ENCODE measurements at places on chromosomes 5 and 9. TPM values are rescaled to one million over a fixed set of nuclear protein-coding genes. Genes with fewer than 3 reads are reported as not detected.

DNA sequence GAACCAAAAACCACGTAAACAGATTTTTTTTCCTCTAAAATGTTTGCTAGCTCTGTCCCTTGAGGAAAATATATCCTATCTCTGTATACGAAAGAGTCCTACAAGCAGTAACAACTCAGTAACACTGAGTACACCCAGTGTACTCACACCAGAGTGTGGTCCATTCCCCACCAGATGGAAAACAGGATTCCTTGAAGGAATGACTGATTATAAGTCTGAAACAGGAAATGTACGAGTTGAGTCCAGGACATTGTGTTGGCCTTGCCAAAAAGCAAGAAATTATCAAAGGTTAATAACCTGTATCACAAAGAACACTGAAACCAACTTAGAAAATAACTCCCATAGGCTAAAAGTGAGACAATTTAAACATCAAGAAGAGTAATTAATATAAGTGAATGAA lies 20.4 kb downstream of the GOLPH3 start:
- DNase-seq: no peak

DNA sequence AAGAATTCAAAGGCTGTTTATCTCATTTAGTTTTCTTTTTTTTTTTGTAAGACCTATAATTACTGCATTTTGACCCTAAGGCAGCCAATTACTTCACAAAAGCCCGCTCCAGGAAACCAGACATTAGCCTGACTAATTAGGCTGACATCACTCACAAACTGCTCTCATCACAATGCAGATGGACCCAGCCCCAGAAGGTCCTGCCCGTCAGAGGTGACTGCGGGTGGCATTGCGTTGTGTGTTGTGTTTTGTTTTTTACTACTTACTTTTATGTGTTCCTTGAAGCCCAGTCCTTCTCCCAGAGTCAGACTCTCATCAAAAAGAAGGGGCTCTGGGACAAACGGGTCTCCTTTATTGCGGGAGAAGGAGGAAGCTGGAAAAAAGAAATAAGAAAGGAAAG lies 172.2 kb downstream of the HSD17B3 start:
- DNase-seq: no peak

DNA sequence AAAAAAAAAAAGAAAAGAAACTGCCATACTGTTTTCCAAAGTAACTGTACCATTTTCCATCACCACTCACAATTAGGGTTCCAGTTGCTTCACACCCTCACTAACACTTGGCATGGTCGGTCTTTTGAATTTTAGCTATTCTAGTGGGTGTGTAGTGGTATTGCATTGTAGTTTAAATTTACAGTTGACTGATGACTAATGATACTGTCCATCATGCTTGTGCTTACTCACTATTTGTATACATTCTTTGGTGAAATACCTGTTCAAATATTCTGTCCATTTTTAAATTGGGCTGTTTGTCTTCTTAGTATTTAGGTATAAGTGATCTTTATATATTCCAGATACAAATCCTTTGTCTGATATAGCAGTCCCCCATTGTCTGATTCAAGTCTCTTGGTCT lies 36.2 kb upstream of the ZNF169 start:
- DNase-seq: no peak

DNA sequence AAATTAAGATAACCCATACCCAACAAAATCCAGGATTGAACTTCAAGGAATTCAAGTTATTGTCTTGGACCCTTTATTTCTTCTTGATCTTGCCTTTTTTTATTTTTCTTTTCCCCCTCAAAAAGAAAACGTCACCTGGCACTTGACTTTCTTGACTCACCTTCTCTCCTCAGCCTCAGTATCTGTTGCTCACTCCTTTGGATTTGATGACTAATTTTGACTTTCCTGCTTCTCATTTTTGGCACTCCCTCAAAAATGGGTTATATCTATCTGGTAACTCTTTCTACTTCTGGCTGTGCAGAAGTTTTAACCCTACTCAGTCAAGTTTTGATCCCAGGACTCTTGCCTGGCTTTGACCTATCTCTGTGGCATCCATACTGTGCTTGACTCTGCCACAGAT lies 66.6 kb upstream of the SPATA31D4 start:
- DNase-seq: no peak

DNA sequence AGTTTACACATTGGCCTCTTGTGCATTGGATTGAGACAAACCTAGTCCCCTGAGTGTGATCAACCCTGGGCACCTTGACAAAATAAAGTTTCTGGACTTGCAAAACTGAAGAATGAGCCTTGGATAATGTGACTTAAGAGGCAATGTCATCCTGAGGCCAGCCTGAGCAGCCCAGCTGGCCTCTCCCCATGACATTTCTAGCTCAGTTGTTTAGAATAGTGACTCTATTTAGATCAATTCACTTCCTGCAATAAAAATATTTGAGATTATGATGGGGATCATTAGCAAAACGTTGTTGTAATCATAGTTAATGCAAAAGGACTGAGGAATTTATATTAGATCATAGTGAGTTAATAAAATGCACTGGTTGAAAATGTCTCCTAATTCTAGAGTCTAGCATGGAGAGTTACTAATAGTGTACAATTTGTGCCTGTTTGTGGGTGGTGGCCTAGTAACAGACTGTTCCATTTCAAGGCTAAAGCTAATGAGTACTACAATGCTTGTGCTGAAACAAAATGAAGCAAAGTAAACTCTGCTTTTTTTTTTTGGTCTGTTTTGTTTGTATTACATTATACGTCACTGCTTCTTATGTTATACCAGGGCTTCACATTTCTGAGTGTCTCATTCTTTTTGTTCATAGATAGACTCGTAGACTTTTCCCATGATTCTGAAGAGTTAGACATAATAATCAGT lies 10.9 kb upstream of the RHOBTB3 start:
- DNase-seq: no peak

GRCh38 chr5:122218778-122219177 lies 89.4 kb downstream of the ZNF474 start:
- DNase-seq: no peak

GRCh38 chr9:94656200-94656599 lies 16.9 kb upstream of the FBP1 start:
- no peak for DNase-seq

DNA sequence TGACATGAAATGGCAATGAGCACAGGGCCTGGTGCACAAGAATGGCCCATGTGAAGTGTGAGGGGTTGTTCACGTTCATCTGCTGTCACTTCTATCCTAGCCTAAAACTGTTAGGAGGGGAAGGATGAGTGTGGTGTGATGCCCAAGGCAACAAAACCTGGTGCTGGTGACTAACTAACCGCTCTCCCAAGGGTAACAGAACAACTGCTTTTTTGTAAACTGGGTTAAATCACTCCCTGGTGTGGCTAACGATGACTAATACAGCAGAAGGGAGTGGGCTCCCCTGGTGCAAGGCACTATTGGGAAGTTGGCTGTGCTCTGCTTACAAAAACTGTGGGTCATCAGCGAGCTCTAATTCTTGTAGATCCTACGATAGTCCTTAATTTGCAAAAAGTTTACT lies 103.2 kb upstream of the VCAN start:
- no peak for DNase-seq

DNA sequence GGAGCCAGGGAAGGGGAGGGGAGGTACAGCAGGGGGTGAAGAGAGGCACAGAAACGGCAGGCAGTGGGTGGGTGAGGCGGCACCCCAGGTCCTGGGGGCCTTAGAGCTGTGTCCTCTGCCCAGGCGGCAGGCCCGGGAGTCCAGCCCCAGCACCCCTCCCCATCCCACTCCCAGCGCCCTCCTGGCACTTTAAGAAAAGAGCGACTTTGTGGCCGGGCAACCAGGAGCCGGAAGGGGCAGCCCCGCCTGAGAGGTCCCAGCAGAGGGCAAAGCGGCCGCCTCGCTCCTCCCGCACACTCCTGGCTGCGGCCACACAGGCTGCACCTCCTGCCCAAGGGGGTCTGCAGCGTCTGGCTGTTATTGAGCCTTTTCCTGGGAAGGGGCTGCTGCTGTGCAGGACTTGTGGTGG lies 42.6 kb downstream of the NACC2 start:
- no peak for DNase-seq

DNA sequence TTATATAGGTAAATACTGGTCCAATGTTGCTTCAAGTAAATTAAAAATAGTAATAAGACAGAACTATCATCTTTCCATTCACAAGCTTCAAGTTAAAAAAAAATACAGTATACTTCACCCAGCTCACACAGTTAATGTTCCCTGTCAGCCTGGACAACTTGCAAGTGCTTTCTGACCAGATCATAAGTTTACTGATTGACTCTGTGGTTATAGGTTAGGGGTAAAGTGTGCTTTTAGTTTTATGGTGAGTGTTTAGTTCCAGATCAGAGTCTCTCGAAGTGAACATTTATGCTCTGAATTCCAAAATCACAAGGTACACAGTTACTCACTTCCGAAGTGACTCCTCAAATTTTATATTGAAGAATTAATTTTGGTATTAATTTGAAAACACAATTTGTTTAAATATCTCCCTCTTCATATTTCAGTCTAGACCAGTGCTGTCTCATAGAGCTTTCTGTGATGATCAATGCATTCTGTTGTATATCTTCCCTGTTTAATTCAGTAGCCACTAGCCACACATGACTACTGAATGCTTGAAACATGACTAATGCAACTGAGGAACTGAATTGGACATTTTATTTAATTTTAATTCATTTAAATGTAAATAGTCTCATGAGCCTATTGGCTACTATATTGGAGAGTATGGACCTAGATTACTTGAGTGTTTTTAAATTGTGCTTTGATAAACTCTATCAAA lies 90.7 kb downstream of the MEF2C start:
- no peak for DNase-seq

DNA sequence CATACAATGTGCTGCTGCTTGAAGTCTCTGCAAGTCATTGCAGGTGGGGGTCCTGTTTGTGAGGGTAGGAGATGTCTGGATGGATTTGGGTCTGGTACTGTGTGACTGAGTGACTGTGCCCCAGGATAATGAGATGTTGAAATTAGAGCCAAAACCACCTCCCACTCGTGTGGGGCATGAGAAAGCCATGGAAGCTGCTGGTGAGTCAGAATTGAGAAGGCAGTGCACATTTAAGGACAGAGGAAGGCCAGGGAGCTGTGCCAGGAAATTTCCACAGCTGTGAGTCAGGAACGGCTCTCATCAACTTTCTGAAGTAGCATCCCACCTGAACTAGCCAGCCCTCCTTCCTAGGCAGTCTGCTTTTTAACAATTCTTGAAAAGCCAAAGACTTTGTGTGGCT lies 229.8 kb downstream of the DRD1 start:
- no peak for DNase-seq

GRCh38 chr5:68898951-68899471 lies 194.8 kb upstream of the SLC30A5 start:
- no peak for DNase-seq

- peak; percentile 84 for DNase-seq
Observed at GRCh38 chr9:94945197-94946144, 219.0 kb downstream of the AOPEP start.

DNA sequence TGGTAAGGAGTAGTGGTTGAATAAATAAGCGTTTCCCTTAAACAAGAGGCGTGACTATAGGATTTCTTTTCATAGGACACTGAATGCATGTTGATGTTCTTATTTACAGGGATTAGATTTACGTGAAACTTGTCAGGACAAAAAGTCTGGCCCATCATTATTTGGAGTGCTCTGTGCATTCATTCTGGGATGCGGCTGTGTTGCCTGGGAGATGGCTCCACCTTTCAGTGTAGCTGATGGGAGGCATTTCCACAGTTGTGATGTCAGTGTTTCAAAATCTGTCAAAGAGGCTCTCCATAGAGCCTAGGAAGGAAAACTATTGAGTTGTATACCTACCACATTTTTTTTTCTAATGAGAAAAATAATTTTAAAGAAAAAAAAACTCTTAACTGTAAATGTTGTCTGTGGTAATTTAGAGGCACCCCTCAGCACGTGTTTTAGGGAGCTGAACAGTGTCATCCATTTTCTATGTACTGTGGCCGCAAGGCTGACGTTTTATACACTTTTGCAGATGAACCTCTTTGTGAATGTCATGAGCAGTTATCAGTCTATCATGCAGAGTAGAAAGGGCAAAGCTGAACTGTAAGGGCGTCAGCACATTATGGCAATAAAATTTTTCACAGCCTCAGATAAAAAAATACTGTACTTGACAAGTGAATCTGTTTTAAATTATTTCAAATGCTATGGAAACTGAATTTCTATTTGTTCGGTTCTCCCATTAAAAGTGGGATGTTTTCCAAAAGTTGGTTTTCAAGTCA lies 202.7 kb downstream of the PBX3 start:
- DNase-seq: no peak

GRCh38 chr5:121974261-121974660 lies 12.5 kb downstream of the SRFBP1 start:
- DNase-seq: no peak

DNA sequence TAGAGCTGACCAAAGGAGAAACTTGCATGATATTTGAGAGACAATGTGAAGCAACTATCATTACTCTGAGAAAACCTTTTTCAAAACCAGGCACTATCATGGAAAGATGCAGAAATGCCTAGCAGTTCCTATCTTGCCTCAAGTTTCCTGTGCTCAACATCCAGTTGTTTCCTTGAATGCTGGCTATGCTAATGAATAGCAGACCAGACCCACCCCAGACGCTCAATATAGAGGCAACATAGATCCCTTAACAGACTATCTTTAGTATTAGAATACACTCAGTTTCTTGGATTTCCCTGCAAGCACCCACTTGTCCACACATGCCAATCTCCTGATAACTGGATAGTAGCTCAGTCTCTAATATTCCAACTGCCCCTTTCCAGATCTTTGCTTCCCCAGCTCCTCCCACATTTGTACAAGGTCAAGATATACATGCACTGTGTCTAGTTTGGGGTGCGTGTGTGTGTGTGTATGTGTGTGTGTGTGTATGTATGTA lies 93.3 kb upstream of the PCSK5 start:
- DNase-seq: no peak

DNA sequence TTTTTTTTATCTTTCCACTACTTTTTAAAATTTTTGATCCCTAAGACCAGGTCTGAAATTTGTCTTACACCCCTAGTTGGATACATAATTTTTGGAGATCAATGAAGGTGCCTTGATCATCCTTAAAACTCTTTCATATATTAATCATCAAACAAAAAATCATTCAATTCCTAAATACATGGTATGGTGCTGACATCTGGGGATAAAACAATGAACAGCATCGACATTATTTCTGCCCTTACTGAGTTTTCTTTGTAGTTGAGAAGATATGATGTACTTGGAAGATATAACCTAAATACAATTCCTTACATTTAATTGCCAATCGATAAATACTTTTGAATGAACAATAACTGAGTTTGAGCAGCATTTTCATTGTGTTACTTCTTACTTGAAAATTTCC lies 18.3 kb downstream of the SPINK9 start:
- no peak for DNase-seq

GRCh38 chr9:105500108-105500766 lies 52.4 kb downstream of the FSD1L start:
- DNase-seq: no peak

FRRS1L gene
- under 0.01 TPM for total RNA-seq

CDH6 gene
- total RNA-seq: 2.1 TPM

SNCB gene
- not detected for total RNA-seq

LIFR gene
- total RNA-seq: 267 TPM

CDC20B gene
- not detected for total RNA-seq

IER5L gene
- 1.8 TPM for total RNA-seq

TAF11L14 gene
- not detected for total RNA-seq

C9orf153 gene
- 1.5 TPM for total RNA-seq

KCTD16 gene
- 0.12 TPM for total RNA-seq

C5orf58 gene
- total RNA-seq: not detected

SYK gene
- 6.7 TPM for total RNA-seq
